Activated T-helper 1 cell treated with Interleukin-2 at 50 U/mL for 16 hours (primary cell): ENCODE measurements at places on chromosomes 11 and 22.
A peak's percentile ranks its signal among the peaks of the same experiment; 100 is the strongest.

DNA sequence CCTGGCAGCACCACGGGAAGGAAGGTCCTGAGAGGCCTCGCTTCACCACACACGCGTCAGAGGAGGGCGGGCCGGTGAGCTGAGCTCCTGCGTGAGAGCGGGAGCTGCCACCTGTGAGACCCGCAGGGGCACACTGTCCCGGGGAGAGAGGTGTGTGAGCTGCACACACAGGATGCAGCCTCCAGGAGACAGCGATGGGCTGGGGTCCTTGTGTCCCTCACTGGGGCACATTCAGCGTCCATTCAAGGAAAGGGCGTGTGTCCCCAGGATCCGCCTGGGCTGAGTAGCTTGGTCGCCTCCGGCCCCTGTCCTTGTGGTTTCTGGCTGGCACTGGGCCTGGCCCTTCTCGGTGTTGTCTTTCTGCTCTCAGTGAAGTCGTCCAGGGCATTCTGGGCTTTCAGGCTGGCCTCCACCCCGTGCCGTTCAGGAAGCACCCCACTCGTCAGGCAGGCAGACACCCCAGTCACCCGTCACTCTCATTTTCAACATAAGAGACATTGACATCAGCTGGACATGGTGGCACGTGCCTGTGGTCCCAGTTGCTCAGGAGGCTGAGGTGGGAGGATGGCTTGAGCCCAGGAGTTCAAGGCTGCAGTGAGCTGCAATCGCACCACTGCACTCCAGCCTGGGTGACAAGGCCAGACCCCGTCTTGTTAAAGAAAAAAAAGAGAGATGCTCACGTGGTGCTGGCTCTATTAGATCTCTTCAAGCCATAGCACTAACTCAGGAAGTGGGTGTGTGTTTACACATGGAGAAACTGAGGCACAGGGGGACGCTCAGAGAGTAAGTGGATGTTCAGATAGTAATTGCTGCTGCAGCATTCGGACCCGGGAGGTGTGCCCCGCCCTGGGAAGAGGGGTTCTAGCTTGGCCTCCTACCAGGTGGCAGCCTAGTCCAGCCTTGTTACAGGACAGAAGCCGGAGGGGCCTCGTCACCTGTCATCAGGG is 1081.6 kb downstream of the BRD1 start:
- no peak for DNase-seq

DNA sequence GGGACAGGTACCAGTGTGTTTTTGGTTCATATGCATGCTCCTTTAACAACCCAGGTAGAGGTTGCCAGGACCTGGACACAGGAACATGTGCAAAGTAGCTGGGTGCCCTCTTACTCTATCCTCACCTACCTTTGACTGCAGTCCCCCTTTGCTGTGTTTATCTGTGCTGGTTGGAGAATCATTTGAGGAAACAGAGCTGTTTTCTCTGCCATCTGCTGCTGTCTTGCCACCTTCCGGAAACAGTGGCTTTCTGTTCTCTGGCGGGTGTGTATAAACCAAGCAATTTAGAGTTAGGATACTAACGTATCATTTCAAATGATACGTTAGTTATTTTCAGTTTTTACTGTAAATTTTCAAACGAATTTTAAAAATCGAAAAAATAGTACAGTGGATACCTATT is 171.9 kb upstream of the TTC12 start:
- no peak for DNase-seq

DNA sequence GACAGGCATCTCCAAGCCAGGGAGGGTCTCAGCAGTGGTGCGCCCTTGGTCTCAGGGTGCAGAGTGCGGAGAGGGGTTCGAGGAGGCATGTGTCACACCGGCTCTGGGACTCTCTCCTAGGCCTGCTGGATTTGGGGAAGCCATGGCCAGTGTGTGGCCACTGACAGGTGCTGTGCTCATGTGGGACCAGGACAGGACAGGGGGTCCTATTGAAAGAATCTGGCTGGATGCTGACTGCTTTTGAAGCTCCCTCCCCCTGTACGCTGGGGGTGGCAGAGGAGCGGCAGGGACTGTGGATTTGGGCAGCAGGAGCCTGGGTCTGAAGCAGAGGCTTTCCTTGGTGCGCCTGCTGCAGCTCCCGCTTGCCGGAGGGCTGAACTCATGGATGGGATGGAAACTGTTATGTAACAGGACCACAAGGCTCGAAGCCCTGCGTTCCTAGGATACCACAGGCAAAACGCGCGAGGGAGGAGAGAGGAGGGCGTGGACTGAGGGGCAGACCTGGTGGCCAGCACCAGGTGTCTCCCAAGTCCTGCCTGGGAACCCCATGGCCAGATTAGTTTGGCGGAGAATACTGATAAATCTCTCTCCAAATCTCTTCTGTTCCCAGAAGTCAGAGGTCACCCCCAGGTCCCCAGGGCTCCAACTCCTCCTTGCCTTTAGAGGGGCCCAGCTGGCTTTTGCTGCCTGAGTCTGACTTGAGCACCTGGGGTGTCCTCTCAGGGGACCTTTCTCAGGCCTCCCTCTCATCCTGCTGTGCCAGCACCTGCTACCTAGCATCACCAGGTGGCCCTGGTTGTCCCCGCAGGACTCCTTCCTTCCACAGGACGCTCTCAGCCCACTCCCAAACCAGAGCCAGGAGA is 13.8 kb upstream of the TEF start:
- DNase-seq, result no peak

DNA sequence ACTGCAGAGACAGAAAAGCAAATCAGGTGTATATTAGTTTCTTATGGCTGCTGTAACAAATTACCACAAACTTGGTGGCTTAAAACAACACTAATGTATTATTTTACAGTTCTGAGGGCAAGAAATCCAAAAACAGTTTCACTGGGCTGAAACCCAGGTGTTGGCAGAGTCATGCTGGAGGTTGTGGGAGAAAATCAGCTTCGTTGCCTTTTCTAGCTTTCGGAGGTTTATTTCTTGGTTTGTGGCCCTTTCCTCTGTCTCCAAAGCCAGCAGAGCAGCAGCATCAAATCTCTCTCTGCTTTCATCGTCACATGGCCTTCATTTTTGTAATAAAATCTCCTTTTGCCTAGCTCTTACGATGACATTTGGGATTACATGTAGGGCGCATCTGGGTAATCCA is 33.0 kb upstream of the OR6M1 start:
- DNase-seq, result no peak

- no peak for DNase-seq
These were observed 18.5 kb downstream of the GRK3 start for GRCh38 chr22:25582946-25583345.

DNA sequence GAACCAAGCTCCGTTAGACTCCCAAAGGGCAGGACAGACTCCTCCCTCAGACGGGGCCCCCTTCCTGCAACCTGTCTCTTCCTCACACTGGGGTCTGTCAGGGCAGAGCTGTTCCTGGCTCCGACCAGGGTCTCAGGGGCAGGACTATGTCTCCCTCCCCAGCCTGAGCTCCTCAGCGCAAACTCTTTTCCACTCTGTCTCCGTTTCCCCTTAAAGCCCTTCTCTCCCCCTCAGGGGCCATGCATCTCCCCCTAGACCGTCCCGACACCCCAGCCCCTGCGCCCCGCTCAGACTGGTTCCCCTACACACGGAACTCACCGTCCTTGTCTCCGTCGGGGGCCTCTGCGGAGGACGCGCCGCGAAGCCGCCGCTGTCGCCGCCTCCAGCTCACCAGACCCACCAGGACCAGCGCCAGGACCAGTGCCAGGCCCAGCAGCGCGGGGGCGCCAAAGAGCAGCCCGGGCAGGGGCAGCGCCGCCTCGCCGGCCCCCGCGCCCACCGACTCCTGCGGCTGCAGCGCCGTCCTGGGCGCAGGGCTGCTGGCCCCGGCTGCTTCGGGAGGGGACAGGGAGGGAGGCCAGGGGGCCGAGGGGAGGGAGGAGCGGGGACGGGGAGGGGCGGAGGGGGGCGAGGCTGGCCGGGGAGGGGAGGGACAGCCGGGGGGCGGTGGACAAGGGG is 684 bp downstream of the TNFRSF13C start:
- peak; percentile 69 for DNase-seq

GRCh38 chr22:33684087-33684486 is 236.2 kb downstream of the LARGE1 start:
- DNase-seq, result no peak

- DNase-seq, result no peak
These were observed 126.3 kb downstream of the SLC1A2 start for GRCh38 chr11:35293035-35293434.

- DNase-seq, result no peak
These were observed 156.9 kb upstream of the TBCEL start for GRCh38 chr11:120867024-120867423.

DNA sequence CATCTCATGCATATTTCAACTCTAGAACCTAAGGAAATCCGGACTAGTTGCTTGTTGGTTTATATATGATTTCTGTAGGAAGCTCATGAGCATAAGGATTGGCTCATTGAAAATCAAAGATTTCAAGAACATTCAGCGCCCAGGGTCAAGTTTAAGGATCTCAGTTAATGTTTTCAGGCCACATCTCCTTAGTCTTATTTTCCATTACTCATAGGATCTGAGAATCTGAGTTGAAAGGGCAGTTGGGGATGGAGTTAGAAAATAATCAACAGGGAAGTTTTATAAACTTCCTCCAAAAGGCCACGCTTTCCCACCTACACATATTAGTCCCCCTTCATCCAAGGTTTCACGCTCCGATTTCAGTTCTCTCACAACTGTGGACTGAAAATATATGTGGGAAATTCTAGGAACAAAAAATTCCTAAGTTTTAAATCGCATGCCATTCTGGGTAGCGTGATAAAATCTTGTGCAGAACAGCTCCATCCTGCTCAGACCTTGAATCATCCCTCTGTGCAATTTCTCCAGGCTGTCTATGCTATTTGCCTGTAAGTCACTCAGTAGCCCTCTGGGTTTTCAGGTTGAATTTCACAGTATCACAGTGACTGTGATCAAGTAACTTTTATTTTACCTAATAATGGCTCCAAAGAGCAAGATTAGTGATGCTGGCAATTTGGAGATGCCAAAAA is 160.2 kb downstream of the KIRREL3 start:
- DNase-seq, result no peak

- DNase-seq, result no peak
These were observed 126.8 kb downstream of the PHF21B start for GRCh38 chr22:44883011-44883421.

DNA sequence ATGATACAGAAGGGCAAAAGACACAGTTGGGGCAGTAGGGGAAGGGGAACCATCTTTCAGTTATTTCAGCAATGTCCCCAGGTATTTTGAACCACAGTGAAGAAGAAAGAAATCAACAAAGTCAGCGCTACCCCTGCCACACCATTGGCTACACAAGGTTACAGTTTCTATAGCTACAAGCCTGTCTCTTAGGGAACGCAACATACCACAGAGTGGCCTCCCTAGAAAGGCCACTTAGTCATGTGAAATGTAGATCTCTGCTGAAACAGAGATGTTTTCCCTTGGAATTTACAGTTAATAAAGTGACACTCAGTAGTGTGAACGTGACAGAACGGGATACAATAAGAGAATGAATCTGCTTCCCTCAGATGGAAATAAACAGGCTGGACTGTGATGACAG is 54.6 kb downstream of the MCHR1 start:
- DNase-seq, result no peak

DNA sequence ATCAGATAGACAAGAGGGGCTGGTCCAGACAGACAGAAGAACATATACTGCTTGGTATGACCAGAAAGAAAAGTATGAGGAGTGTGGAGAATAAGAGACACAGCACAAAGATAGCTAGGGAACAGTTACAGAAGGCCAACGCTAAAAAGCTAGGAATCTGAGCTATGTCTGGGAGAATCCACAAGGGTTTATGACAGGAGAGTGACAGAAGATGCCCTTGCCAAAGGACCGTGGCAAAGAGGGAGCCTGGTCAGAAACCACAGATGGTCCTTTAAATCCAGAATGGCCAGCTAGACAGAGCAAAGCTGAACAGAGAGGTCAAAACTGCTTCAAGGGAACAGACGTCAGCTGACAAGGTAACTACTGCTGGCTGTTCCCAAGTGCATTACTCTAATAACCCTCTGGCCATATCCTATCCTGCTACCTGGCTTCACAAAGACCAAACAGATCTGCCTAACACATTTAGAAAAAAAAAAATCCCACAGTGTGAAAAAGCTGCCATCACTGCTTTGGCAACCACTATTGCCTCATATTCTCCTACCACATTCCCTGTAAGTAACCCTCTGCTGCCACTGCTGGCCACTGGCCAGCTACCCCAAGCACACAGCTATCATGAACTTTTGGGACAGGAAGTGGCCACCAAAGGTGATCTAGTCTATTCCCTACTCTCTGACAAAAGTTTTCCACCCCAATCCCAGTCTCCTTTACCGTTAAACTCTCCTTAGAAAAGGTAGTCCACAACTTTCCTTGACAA is 7.3 kb downstream of the SERGEF start:
- DNase-seq, result no peak

DNA sequence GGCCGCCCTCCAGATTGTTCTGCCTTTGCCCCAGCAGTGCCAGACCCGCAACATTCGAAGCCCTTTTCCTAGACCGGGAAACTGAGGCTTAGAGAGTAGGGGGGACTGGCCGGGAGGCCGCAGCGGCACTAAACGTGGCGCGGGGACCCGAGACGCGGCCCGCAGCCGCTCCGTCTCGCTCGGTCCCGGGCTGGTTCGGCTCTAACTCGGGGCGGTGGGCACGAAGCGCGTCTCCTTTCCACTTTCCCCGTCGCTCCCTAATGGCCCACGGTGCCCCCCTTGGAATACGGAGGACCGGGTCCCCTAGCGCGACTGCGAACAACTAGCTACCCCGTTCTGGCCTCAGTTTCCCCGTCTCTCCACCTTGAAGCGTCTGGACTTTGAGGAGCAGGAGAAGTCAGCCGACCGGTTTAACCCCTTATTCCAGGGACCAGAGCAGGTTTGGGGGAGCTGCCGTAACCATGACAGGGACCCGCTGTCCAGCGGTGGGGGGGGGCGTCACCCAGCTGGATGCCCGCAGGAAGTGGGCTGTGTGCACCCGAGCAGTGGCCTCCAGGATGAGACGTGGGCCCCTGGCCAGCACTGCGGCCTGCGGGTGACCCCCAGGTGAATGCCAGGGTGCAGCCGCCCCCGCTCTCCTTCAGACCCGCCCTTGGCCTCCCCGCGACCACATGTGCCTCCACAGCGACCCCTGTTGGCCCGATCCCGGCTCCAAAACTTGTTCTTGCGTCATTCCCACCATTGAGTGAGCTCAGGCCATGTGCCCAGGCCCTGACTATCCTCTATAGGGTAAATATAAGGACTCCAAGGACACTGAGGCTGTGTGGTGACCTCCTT is 1.1 kb downstream of the CDC42EP1 start:
- DNase-seq, result peak; percentile 47

DNA sequence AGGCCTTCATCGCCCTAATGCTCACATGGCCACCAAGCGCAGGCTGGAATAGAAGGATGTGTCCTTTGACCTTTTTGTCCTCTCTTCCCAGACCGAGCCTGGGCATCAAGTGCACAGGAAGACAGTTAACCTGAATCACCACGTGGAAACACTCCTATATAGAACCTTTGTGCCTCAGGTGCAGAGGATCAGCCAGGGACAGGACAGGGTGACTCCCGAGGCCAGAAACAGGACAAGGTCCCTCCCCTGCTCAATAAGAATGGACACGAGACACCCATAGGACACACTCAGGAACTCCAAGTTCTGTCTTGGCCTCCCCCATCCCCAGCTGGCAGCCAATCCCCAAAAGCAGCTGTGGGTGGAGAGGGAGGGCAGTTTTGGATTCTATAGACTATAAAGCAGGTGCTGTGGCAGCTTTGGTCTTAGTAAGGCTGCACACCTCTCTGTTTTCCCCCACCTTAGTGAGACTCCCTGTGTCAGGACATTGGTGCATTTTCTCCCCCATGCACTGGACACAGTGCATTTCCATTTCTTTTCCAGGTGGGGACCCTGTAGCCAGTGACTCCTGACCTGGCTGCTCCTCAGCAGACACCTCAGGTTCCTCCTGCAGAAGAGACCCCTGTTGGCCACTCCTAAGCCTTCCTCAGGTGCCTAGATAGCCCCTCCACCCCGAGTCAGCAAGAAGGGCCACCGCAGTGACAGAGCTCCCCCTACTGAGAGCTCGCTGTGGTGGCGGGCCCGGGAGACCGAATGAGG is 43.6 kb upstream of the POU2AF1 start:
- no peak for DNase-seq
